Mesothelial cell of epicardium (in vitro differentiated cells): ENCODE measurements at places on chromosomes 4 and X. TPM values are rescaled to one million over a fixed set of nuclear protein-coding genes. Genes with fewer than 3 reads are reported as not detected.

The CTPS2 gene
- 75.1 to 78.1 TPM (median 75.3 TPM) in 3 replicates for total RNA-seq

- DNase-seq, result no peak
- H3K4me3 ChIP-seq, result no peak overlapping the region
- no peaks in the 10 kb centered on the region for H3K27me3 ChIP-seq
- H3K27ac ChIP-seq, result no peak overlapping the region
Observed at GRCh38 chrX:34146906-34147305, 14.8 kb upstream of the FAM47A start.

GRCh38 chrX:1316527-1316926 lies 20.1 kb upstream of the IL3RA start:
- no peak for DNase-seq
- no peak overlapping the region for H3K27ac ChIP-seq

- H3K4me1 ChIP-seq, result no peaks in the 10 kb centered on the region
- no peak for DNase-seq
- H3K27ac ChIP-seq, result no peak overlapping the region
Observed at GRCh38 chrX:34900691-34901090, 41.9 kb upstream of the FAM47B start.

The FAM241A gene
- 0.20 to 0.35 TPM (median 0.27 TPM) in 3 replicates for total RNA-seq

DNA sequence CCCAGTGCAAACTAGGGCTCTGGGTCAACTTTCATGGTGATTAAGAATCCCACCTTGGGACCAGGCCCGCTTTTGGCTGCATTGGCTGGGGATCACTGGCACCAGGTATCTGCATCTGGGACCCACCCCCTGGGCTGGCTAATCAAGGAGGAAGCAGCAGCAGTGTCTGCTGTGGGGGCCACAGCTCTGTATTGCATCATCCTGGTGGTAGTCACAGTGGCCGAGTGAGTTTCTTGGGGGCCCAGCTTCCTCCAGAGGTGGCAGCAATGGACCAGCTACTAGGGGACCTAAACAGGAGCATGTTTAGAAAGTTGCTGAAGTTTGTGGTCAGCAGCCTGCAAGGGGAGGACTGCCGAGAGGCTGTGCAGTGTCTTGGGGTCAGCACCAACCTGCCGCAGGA lies 15.7 kb downstream of the LNX1 start:
- H3K27me3 ChIP-seq, result no peaks in the 10 kb centered on the region
- no peak for DNase-seq
- H3K36me3 ChIP-seq, result peaks cover 17% of the 10 kb centered on the region
- H3K4me3 ChIP-seq, result no peak overlapping the region
- H3K4me1 ChIP-seq, result peaks cover 19% of the 10 kb centered on the region

The CXCL8 gene
- total RNA-seq, result 8.8 to 9.5 TPM (median 8.9 TPM) in 3 replicates

The CT45A1 gene
- not detected in 3 replicates for total RNA-seq

DNA sequence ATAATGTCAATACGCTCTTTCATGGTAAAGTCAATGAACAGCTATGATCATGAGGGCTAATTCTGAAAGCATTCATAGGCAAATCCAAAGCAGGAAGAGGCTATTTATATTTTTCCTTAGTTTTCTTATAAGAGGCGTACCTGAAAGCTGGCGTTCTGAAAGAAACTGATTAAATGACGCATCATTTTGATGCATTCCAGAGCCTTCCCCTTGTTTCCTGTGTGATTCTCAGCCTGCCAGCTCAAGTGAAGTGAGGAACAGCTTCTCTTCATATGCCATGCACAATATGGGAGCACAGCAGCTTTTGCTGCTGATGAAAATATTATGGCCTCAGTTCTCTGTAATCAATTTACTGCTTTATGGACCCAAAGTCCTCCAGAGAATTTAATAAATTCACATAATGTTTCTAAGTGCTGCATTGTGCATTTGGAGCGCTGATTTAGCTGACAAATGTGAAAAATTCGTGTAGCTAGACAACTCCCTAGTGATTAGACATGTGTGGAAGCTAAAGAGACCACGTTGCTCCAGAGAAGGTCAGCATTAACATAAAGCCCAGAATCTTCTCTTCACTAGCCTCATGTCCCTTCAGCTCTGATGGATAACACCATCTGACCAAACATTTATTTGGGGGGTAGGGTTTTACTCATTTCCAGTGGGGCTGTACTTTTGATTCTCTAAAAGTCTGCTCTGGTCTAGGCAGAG lies 110.8 kb downstream of the GPAT3 start:
- DNase-seq, result no peak
- peaks cover 8% of the 10 kb centered on the region for H3K4me1 ChIP-seq
- no peaks in the 10 kb centered on the region for H3K36me3 ChIP-seq
- peaks cover 7% of the 10 kb centered on the region for H3K27me3 ChIP-seq
- H3K27ac ChIP-seq, result no peak overlapping the region
- H3K4me3 ChIP-seq, result no peak overlapping the region

- H3K27me3 ChIP-seq, result peaks cover 11% of the 10 kb centered on the region
- no peak overlapping the region for H3K27ac ChIP-seq
- H3K4me3 ChIP-seq, result no peak overlapping the region
- DNase-seq, result no peak
Observed at GRCh38 chrX:104488811-104489210, 77.2 kb upstream of the IL1RAPL2 start.

DNA sequence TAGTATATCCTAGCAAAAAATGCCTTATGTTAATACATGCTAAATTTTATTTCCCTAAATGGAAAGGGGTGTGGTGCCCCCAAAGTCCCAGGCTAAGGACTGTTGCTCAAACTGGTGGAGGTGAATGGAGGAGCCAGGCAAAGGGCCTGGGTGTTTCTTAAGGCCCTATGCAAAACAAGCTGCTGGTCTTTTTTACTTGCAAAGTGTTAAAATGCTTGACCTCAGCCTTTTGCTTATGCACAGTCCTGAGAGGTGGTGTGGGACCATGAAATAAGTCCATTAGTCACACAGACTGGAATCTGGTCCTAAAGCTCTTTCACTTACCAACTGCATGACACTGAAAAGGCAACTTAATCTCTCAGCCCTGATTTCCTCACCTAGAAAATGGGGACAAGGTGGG lies 223.5 kb upstream of the MBNL3 start:
- H3K27me3 ChIP-seq, result no peaks in the 10 kb centered on the region
- no peak for DNase-seq
- H3K36me3 ChIP-seq, result no peaks in the 10 kb centered on the region
- peaks cover 38% of the 10 kb centered on the region for H3K4me1 ChIP-seq
- no peak overlapping the region for H3K4me3 ChIP-seq
- H3K27ac ChIP-seq, result no peak overlapping the region

DNA sequence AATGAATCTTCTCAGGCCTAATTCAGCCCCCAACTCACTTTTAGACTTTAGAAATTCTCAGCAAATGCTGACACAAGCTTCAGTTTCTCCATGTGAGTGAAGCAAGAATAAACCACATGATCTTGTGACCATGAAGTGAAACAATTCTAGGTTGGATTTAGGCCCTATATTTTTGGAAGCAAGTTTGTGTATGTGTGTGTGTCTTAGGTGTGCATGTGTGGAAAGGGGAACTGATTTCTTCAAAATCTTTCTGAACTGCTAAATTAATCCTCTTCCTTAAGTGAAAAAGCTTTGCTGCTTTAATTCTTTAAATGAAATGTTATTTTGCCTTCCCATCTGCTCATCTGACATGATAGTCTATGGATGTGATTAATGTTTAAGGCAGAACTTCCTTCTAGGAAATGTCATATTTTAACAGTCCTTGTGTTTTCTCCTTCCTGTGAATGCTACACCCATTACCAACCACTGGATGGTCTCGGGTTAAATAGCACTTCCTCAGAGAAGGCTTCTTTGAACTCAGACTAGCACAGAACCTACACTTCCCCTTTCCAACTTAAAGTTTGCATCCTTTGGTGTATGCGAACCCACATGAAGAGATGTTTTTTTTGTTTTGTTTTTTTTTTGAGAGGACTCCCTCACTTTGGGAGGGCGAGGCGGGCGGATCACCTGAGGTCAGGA lies 1.2 kb upstream of the TMEM144 start:
- no peak for DNase-seq
- no peaks in the 10 kb centered on the region for H3K36me3 ChIP-seq
- H3K27me3 ChIP-seq, result no peaks in the 10 kb centered on the region
- no peak overlapping the region for H3K4me3 ChIP-seq
- H3K4me1 ChIP-seq, result peaks cover 13% of the 10 kb centered on the region

The FBXL5 gene
- total RNA-seq, result 51.6 to 56.5 TPM (median 53.1 TPM) in 3 replicates

- DNase-seq, result no peak
- no peak overlapping the region for H3K27ac ChIP-seq
- no peak overlapping the region for H3K4me3 ChIP-seq
- no peaks in the 10 kb centered on the region for H3K4me1 ChIP-seq
- H3K36me3 ChIP-seq, result no peaks in the 10 kb centered on the region
Observed at GRCh38 chr4:87732033-87732765, 67.2 kb upstream of the IBSP start.

The EBP gene
- total RNA-seq, result 48.9 to 52.2 TPM (median 50.2 TPM) in 3 replicates

The AVPR2 gene
- not detected in 3 replicates for total RNA-seq

The NHSL2 gene
- 22.8 to 24.6 TPM (median 24.0 TPM) in 3 replicates for total RNA-seq

The CDS1 gene
- total RNA-seq, result 18.7 to 20.2 TPM (median 18.7 TPM) in 3 replicates
